ENCODE measurements at places on chromosomes 7 and 10.

GRCh38 chr10:98481404-98481945 lies 34.7 kb upstream of the HPS1 start:
- no peak for DNase-seq

GRCh38 chr7:99827040-99827778 lies 604 bp upstream of the CYP3A43 start:
- no peak for DNase-seq

- no peak for DNase-seq
These were observed 15.9 kb downstream of the LRRC18 start for GRCh38 chr10:48923748-48924147.

GRCh38 chr7:128267595-128267924 lies 26.5 kb downstream of the LEP start:
- no peak for DNase-seq

DNA sequence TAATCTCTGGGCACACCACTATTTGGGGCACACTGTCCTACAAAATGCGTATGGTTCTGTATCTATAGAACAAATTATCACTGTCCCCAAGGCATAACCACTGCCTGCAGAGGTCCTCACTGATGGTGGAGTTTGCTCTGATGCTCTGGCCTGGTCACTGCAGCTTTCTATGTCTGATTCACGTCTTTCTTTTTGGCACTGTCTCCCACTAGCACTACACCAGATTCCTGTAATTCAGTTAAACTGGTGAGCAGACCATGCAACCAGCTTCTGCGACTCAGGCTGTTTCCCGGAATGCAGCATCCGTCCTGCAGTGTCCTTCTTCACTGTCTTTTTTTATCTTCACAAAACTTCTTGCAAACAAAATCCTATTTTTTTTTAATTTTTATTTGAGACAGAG lies 112.8 kb downstream of the KLF6 start:
- no peak for DNase-seq

Data from COLO829 (cell line).